SK-MEL-5 (cell line): ENCODE measurements at places on chromosomes 13 and 19. TPM values are rescaled to one million over a fixed set of nuclear protein-coding genes. Genes with fewer than 3 reads are reported as not detected.

The YJEFN3 gene
- total RNA-seq: 0.08 and 0.32 TPM in 2 replicates

The KCTD15 gene
- total RNA-seq: 50.1 and 65.4 TPM in 2 replicates

The ANGPTL4 gene
- total RNA-seq: 0.45 TPM in 1 of 2 replicates, not detected in the other

The ZFR2 gene
- total RNA-seq: 0.18 and 0.72 TPM in 2 replicates

The GSX1 gene
- not detected in 2 replicates for total RNA-seq

The ZNF836 gene
- total RNA-seq: 2.2 and 4.6 TPM in 2 replicates

The CFAP97D2 gene
- total RNA-seq: not detected in 2 replicates

The RNF225 gene
- total RNA-seq: not detected in 2 replicates

The GDF15 gene
- 873 and 1,003 TPM in 2 replicates for total RNA-seq

The A1BG gene
- total RNA-seq: 18.7 and 23.4 TPM in 2 replicates

The PSG7 gene
- not detected in 2 replicates for total RNA-seq

The PSG11 gene
- total RNA-seq: 2.0 TPM in 1 of 2 replicates, not detected in the other

The TEAD2 gene
- 15.0 and 17.4 TPM in 2 replicates for total RNA-seq
